ENCODE measurements at places on chromosomes 6 and 20.

DNA sequence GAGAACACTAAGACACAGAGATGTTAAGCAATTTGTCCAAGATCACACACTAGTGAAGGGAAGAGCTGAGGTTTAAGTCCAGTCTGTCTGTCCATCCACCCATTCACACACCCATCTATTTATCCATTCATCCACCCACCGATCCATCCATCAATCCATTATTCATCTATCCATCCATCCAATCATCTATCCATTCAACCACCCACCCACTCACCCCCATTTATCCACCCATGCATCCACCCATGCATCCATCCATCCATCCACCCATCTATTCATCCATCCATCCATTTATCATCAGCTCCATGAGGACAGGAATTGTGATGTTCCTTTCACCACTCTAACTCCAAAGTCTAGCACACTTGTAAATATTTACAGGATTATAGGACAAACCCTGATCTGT, 242.3 kb upstream of the PMEPA1 start:
- no peak for DNase-seq
- no peaks in the 10 kb centered on the region for H3K27me3 ChIP-seq
- H3K4me1 ChIP-seq, result no peaks in the 10 kb centered on the region
- H3K36me3 ChIP-seq, result no peaks in the 10 kb centered on the region

DNA sequence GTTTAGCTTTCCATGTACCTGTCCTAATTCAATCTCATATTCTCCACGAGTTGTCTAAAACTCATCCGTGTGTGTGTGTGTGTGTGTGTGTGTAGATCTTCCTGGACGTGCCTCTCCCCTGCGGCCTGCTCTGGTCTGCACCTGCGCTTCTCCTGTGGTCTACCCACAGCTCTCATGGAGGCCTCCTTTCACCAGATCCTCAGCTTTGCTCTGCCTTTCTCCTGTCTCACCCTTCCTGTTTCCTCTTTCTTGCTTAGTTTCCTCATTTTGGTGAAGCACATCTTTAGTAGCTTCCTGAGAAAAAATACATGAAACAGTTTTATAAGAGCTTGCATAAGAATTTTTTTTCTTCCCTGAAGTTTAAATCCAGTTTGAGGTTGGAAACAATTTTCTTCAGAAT, 18.1 kb downstream of the SLX4IP start:
- no peak overlapping the region for H3K4me3 ChIP-seq
- peaks cover 23% of the 10 kb centered on the region for H3K4me1 ChIP-seq
- no peak overlapping the region for H3K27ac ChIP-seq
- H3K27me3 ChIP-seq, result no peaks in the 10 kb centered on the region

DNA sequence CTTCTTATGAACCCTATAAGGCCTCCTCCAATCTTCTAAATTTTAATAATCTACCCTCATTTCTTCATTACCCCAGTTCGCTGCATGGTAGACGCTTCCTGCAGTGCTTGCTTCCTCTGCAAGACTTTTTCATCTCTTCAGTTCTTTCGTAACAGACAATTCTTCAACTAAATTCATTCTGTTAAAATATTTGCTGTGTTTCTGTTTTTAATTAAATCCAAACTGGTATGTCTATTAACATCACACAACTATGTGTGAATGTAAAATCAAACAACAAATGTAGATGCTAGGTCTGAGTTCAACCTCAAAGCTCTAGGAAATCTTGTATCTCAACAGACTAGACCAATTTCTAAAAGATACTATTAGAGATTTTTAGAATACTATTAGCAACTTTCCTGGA, 199.3 kb downstream of the RNGTT start:
- no peaks in the 10 kb centered on the region for H3K36me3 ChIP-seq
- H3K27ac ChIP-seq, result no peak overlapping the region
- H3K27me3 ChIP-seq, result no peaks in the 10 kb centered on the region
- H3K4me1 ChIP-seq, result peaks cover 7% of the 10 kb centered on the region
- no peak for DNase-seq

- peaks cover 36% of the 10 kb centered on the region for H3K27me3 ChIP-seq
- H3K36me3 ChIP-seq, result no peaks in the 10 kb centered on the region
- H3K27ac ChIP-seq, result no peak overlapping the region
- no peak overlapping the region for H3K4me3 ChIP-seq
- H3K4me1 ChIP-seq, result no peaks in the 10 kb centered on the region
- DNase-seq, result no peak
Observed at GRCh38 chr6:24497254-24497970, 2.6 kb downstream of the ALDH5A1 start.

GRCh38 chr20:17871886-17872285, 96.7 kb downstream of the SNX5 start:
- DNase-seq, result no peak
- no peaks in the 10 kb centered on the region for H3K27me3 ChIP-seq
- H3K4me3 ChIP-seq, result no peak overlapping the region
- no peak overlapping the region for H3K27ac ChIP-seq
- peaks cover 12% of the 10 kb centered on the region for H3K4me1 ChIP-seq

DNA sequence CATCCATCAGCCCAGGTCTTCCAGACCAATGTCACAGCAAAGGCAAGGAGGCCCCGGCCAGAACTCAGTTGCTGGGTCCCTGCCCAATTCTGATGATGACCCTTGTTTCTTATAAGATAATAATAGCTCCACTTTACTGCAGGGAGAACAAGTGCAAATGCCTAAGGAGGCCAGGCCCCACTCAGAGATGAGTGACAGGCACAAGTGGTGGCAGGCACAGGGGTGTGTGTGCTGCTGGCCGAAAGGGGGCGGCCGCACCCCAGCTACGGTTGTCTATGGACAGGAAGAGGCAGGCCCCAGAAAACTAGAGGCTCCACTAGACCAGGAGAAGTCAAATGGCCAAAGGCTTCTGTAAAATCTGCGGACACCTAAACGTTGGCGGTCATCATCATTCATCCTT, 28.6 kb downstream of the GNAS-AS1 start:
- H3K4me1 ChIP-seq, result no peaks in the 10 kb centered on the region
- no peak overlapping the region for H3K27ac ChIP-seq
- no peak overlapping the region for H3K4me3 ChIP-seq
- no peaks in the 10 kb centered on the region for H3K36me3 ChIP-seq
- no peaks in the 10 kb centered on the region for H3K27me3 ChIP-seq
- DNase-seq, result no peak

- H3K4me3 ChIP-seq, result peak overlapping the region; percentile 28
- H3K27ac ChIP-seq, result no peak overlapping the region
- H3K36me3 ChIP-seq, result no peaks in the 10 kb centered on the region
Observed at GRCh38 chr6:57822896-57823358, 505.5 kb downstream of the PRIM2 start.

DNA sequence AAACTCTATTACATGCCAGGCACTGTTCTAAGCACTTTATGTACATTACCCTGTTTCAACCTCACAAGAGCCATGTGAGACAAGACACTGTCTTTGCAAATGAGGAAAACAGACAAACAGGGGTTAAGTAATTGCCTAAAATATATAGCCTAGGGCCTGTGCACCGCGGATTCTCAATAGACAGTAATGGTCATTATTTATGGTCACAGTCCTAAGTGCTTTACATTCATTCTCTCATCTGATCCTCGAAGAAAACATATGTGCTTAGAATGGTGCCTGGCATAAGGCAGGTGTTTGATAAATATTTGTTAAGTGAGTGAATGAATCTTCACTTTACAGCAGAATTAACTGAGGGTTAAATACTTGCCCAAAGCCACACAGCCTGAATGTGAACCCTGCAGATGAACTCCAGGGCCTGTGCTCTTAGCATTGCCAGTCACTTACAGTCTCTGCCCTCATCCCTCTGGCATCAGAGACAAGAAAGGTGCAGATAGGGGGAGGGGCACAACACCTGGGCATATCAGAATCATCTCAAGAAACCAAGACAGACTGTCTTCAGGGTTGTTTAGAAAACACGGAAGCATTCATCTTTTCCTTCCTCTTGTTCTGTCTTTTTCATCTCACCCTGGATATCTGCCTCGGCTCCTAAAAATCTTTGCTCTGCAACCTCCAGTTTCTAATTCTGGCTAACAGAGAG, 92.8 kb upstream of the SASH1 start:
- no peak for DNase-seq
- H3K27me3 ChIP-seq, result no peaks in the 10 kb centered on the region
- H3K4me3 ChIP-seq, result no peak overlapping the region
- no peaks in the 10 kb centered on the region for H3K4me1 ChIP-seq
- H3K27ac ChIP-seq, result no peak overlapping the region

All from neural progenitor cell (in vitro differentiated cells).